ENCODE measurements at places on chromosomes 3 and 15. TPM values are rescaled to one million over a fixed set of nuclear protein-coding genes. Genes with fewer than 3 reads are reported as not detected.
A peak's percentile ranks its signal among the peaks of the same experiment; 100 is the strongest.

The MYZAP gene
- total RNA-seq = 14.6 TPM

The CTXN2 gene
- total RNA-seq = not detected

The IL12A gene
- not detected for total RNA-seq

DNA sequence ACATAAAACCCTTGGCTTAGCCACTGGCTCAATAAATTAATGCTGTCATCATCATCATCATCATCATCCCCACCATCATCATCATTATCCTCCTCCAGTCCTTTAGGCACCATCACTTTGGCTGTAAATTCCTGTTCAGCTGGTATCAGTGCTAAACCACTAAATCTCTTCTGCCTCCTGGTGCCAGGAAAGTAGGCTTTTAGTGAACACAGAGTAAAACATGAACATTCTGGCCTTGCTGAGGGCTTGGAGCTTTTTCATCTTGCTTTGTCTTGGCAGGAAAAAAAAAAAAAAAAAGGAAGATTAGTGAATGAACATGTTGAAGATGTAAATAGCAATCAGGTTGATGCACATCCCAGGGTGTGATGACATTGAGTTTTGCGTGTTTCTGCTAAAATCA, 67.3 kb upstream of the EIF1B start:
- H3K27me3 ChIP-seq = no peaks in the 10 kb centered on the region
- no peak for DNase-seq
- H3K4me3 ChIP-seq = no peak overlapping the region
- H3K4me1 ChIP-seq = no peaks in the 10 kb centered on the region
- H3K36me3 ChIP-seq = no peaks in the 10 kb centered on the region
- no peak overlapping the region for H3K27ac ChIP-seq

GRCh38 chr15:71128939-71129562, 13.8 kb downstream of the THSD4 start:
- no peak for DNase-seq
- H3K27me3 ChIP-seq = no peaks in the 10 kb centered on the region
- H3K27ac ChIP-seq = no peak overlapping the region

DNA sequence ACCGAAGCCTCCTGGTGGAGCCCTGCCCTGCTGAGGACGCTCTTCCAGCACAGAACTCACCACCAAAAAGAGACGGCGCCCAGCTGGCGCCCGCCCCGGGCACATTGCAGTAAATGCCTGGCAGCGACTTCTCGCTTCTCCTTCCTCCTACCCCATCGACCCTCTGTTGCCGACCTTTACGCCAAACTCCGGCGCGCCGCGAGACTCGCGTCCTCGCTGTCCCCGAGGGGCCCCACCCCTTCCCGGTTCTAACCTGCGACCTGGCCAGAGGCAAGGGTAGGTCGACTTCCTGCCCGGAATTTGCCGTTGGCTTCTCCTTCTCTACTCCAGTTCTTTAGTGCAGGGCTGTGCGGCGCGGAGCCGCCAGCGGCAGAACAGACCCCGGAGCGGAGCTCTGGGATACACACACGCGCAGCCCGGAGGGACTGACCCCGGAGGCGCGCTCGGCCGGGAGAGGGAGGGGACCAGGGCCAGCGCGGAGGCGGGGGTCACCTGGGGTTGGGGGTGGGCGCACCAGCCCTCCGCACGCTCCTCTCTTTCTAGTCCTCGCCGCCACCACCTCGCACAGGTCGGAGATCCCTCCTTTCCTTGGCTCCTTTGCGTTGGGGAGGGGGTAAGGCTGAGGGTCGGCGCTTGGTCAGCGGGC, 226.6 kb upstream of the AZI2 start:
- no peak overlapping the region for H3K27ac ChIP-seq
- peak overlapping the region; percentile 58 for H3K4me3 ChIP-seq
- H3K4me1 ChIP-seq = peaks cover 22% of the 10 kb centered on the region
- H3K27me3 ChIP-seq = peaks cover 34% of the 10 kb centered on the region
- no peak for DNase-seq
- H3K36me3 ChIP-seq = no peaks in the 10 kb centered on the region

- no peaks in the 10 kb centered on the region for H3K36me3 ChIP-seq
- no peaks in the 10 kb centered on the region for H3K27me3 ChIP-seq
- H3K4me3 ChIP-seq = no peak overlapping the region
- H3K27ac ChIP-seq = no peak overlapping the region
- H3K4me1 ChIP-seq = no peaks in the 10 kb centered on the region
Measured at GRCh38 chr3:1823867-1824266, 274.8 kb upstream of the CNTN4 start.

GRCh38 chr15:100596792-100597191, 5.2 kb downstream of the LINS1 start:
- H3K4me1 ChIP-seq = peaks cover 50% of the 10 kb centered on the region
- peak overlapping the region; percentile 77 for H3K27ac ChIP-seq
- DNase-seq = no peak
- no peaks in the 10 kb centered on the region for H3K36me3 ChIP-seq

GRCh38 chr3:113552851-113553250, 20.5 kb downstream of the SIDT1 start:
- no peaks in the 10 kb centered on the region for H3K27me3 ChIP-seq
- no peaks in the 10 kb centered on the region for H3K4me1 ChIP-seq
- no peaks in the 10 kb centered on the region for H3K36me3 ChIP-seq
- no peak for DNase-seq
- no peak overlapping the region for H3K4me3 ChIP-seq
- H3K27ac ChIP-seq = no peak overlapping the region

- H3K27me3 ChIP-seq = no peaks in the 10 kb centered on the region
- H3K4me1 ChIP-seq = no peaks in the 10 kb centered on the region
- no peak overlapping the region for H3K4me3 ChIP-seq
- DNase-seq = no peak
- H3K36me3 ChIP-seq = no peaks in the 10 kb centered on the region
Measured at GRCh38 chr3:31836131-31837075, 144.7 kb downstream of the OSBPL10 start.

GRCh38 chr3:160919942-160920341, 163.9 kb downstream of the PPM1L start:
- DNase-seq = no peak
- no peak overlapping the region for H3K4me3 ChIP-seq
- no peak overlapping the region for H3K27ac ChIP-seq
- no peaks in the 10 kb centered on the region for H3K27me3 ChIP-seq
- H3K36me3 ChIP-seq = no peaks in the 10 kb centered on the region
- no peaks in the 10 kb centered on the region for H3K4me1 ChIP-seq
